Thyroid gland (tissue), 4 donors: ENCODE measurements at places on chromosomes 3 and 15. TPM values are rescaled to one million over a fixed set of nuclear protein-coding genes. Genes with fewer than 3 reads are reported as not detected.

BCL2A1 gene
- total RNA-seq = not detected

IP6K1 gene
- 44.2 TPM for total RNA-seq

CCDC54 gene
- total RNA-seq = not detected

APOD gene
- 756 TPM for total RNA-seq

GRCh38 chr3:77169823-77170222 lies 129.9 kb downstream of the ROBO2 start:
- H3K27me3 ChIP-seq = no peaks in the 10 kb centered on the region
- no peaks in the 10 kb centered on the region for H3K4me1 ChIP-seq
- DNase-seq = no peak
- H3K27ac ChIP-seq = no peak overlapping the region
- H3K36me3 ChIP-seq = no peaks in the 10 kb centered on the region

GRCh38 chr3:42690191-42690590 lies 4.9 kb downstream of the KLHL40 start:
- DNase-seq = no peak
- no peaks in the 10 kb centered on the region for H3K27me3 ChIP-seq
- peaks cover 5% of the 10 kb centered on the region for H3K4me1 ChIP-seq
- no peaks in the 10 kb centered on the region for H3K36me3 ChIP-seq
- H3K27ac ChIP-seq = no peak overlapping the region

DNA sequence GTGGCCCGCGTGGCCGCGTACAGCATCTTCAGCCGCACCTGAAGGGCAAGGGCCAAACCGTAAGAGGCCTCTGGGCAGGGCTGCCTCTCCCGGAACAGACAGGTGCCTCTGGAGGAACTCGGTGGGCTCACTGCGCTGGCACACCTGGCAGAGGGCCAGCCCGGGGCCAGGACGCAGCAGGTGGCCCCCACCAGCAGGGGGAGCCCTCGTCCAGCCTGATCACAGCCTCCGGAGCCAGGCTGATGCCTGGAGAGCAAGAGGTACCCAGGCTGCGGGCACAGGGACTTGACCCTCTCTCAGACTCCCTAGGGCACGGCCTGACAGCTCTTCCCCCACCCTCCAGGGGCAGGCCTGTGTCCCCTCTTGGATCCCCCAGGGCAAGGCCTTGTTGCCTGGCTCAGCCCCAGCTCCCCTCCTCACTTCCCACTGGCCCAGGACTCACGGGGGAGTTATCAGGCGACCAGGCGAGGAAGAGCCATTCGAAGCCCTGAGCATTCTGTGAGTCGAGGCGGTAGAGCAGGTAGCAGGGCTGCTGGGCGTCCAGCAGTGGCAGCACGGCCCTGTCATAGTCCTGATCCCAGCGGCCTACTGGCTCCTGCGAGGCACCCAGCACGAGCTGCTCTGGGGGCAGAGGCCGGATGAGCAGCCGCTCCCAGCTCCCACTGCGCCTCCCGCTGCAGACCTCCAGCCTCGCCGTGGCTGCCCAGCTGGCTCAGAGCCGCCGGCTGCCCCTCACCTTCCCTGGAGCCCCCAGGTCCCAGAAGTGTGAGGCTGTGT lies 6.2 kb upstream of the TLR9 start:
- peaks cover 31% of the 10 kb centered on the region for H3K36me3 ChIP-seq
- DNase-seq = peak; percentile 60
- H3K4me1 ChIP-seq = peaks cover 3% of the 10 kb centered on the region
- H3K27ac ChIP-seq = no peak overlapping the region

- no peak overlapping the region for H3K27ac ChIP-seq
- no peak for DNase-seq
- no peaks in the 10 kb centered on the region for H3K36me3 ChIP-seq
- no peaks in the 10 kb centered on the region for H3K27me3 ChIP-seq
- H3K4me1 ChIP-seq = no peaks in the 10 kb centered on the region
Observed at GRCh38 chr3:42340466-42340865, 69.9 kb downstream of the LYZL4 start.

DNA sequence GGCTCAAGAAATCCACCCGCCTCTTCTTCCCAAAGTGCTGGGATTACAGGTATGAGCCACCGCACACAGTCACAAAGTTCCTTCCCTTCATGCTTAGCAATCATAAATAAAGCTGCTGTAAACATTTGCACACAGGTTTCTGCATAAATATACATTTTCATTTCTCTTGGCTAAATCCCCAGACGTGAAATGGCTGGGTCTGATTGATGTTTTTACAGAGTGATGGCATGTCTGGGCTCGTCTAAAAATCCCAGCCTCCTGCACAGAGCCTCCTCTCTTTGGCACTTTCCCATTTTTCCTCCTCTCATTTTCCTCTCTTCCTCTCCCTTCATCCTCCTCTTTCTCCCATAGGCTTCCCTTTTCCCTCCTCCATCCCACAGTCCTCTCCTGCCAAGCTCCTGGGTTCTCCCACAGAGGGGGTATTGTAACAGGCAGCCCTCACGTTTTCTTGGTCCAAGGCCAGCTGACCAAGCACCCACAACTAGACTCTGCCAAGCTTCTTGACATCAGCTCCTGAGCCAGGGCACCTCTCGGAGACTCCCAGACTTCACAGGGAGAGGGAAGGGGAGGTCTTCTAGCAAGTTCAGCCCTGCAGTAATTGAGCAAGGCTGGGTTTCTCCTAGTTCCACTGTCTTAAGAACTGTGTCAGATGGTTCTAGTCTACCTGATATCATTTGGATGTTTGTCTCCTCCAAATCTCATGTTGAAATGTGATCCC lies 10.5 kb upstream of the PLA2G4E start:
- no peaks in the 10 kb centered on the region for H3K27me3 ChIP-seq
- no peaks in the 10 kb centered on the region for H3K36me3 ChIP-seq
- H3K27ac ChIP-seq = no peak overlapping the region
- peak; percentile 72 for DNase-seq
- H3K4me3 ChIP-seq = no peak overlapping the region
- H3K4me1 ChIP-seq = no peaks in the 10 kb centered on the region

DNA sequence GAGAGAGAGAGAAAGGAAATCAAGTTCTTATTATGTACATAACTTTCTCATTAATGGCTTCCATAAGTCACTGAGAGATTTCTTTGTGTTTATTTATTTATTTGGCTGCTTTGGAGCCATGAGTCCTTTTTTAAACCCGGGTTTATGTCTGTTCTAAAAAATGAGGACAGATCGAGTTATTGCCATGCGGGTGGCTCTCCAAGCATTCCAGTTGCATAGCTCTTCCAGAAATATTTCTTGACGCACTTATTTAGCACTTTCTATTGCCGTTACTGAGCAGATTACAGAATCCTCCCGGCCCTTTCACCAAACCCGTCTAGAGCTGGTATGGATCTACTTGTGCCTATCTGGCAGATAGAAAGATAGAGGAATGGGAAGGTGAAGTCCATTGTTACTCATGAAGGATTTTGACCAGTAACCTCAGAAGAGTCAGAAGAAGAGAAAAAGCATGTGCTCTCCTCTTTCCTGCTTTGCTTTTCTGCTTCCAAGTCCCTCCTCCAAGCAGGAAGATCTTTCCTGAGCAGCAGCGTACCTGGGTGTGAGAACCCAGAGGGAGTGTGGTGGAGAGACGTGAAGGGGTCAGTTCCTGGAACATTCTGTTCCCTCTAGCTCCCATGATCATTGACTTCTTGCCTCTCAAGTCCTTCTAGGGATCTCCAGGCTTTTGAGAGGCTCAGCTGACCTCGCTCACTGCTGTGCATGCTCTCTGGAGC lies 112.8 kb downstream of the LPP start:
- peaks cover 46% of the 10 kb centered on the region for H3K4me1 ChIP-seq
- peak overlapping the region; percentile 95 for H3K27ac ChIP-seq
- H3K36me3 ChIP-seq = no peaks in the 10 kb centered on the region
- no peak overlapping the region for H3K4me3 ChIP-seq
- DNase-seq = peak; percentile 85

DNA sequence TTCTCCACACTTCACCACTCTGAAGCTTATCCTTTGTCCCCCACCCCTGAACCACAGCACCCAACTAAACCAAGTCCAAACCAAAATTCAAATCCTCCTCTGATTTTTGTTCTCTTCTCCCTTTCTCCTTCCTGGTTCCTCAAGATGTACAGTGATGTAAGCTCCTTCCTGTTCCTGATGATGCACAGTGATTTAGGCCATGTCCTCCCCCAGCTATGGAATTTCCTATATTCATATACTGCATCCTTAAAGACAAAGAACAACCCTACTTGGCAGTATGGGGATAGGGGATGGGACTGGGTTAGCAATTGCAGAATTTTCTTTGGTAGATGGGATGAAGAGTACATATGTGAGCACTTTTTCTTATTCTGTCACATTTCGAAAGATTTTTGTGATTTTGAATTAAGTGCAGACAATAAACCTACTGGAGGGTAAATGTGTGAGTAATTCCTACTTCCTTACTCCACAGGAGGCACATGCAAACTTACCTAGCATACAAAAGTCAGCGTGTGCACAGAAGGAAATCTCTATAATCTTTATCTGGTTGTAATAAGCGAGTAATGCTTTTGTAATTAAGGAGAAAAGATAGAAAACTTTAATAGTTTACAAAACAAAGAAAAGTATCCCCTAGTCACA lies 125.0 kb downstream of the ANO10 start:
- H3K4me1 ChIP-seq = peaks cover 4% of the 10 kb centered on the region
- H3K4me3 ChIP-seq = no peak overlapping the region
- H3K27ac ChIP-seq = no peak overlapping the region
- no peaks in the 10 kb centered on the region for H3K27me3 ChIP-seq

- no peaks in the 10 kb centered on the region for H3K36me3 ChIP-seq
- H3K4me1 ChIP-seq = no peaks in the 10 kb centered on the region
- H3K27me3 ChIP-seq = no peaks in the 10 kb centered on the region
- no peak overlapping the region for H3K27ac ChIP-seq
Observed at GRCh38 chr3:197520311-197521276, 35.2 kb downstream of the BDH1 start.

DNA sequence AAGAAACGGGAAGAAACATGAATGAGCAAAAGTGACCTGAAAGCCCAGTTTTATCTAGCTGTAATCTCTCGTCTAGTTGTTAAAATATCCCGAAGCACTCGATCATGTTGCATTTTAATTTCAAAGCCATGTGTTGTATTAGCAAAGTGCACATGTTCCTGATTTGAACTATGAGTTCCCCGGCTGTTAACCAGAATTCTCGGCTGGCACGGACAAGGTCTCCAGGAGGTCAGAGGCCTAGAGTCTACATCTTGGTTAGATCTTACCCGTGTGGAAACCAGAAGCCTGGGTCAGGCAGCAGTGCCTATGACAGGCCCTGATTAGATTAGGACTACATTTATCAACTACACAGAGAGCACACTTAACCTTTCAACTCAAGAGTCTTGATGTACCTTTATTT lies 195.8 kb downstream of the CDIN1 start:
- DNase-seq = no peak
- H3K27ac ChIP-seq = no peak overlapping the region
- H3K27me3 ChIP-seq = no peaks in the 10 kb centered on the region
- H3K4me3 ChIP-seq = no peak overlapping the region
- H3K36me3 ChIP-seq = no peaks in the 10 kb centered on the region

DNA sequence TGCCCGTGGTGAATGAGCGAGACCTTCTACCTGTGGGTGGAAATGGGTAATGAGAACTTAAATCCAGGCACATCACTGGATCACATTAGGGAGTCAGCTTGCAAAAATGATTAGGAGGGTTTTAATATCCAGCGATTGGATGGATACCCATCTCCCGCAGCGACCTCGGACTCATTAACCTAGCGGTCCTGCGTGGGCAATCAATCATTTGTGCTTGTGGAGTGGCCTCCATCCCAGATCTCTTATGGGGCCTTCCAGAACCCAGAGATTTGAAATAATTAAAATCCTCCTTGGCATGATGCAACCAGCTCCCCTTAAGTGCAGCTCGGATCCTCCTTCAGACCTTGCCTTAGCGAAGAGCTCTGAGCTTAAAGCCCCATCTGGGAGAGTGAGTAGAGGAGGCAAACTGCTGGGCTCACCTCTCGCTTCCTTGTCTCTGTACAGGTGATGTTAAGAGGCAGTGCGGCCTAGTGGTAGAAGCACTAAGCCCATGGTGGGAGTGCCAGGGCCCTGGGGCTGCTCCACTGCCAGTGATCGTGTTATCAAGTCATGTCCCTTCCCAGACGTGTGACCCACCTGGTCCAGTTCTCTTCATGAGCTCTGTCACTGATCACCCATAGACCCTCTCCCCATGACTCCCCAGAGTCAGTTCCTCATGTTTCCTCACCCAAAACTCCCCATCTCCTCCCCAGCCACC lies 285.2 kb upstream of the TLE3 start:
- no peak for DNase-seq
- no peak overlapping the region for H3K27ac ChIP-seq
- H3K4me1 ChIP-seq = no peaks in the 10 kb centered on the region
- no peaks in the 10 kb centered on the region for H3K27me3 ChIP-seq
- H3K36me3 ChIP-seq = no peaks in the 10 kb centered on the region

DNA sequence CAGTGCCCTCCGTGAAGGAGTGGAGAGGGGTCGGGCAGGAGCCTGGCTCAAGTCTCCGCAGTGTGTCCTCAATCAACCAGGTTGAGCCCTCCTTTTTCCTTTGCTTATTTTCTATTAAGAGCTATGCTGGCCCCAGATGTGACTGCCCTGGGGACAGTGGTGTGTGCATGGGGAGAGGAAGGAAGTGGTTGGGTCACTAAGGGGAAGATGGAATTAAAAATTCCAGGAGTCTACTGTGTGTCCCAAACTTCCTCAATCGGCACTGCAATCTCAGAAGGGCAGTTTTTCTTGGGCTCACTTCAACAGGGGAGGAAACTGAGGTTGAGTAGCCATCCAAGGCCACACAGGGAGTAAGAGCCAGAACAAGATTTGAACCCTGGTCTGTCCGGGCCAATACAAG lies 13.7 kb upstream of the GRIP2 start:
- H3K4me1 ChIP-seq = peaks cover 4% of the 10 kb centered on the region
- H3K27ac ChIP-seq = no peak overlapping the region
- no peaks in the 10 kb centered on the region for H3K27me3 ChIP-seq
- no peak overlapping the region for H3K4me3 ChIP-seq

GRCh38 chr3:138051947-138052802 lies 42.2 kb downstream of the CLDN18 start:
- H3K27ac ChIP-seq = no peak overlapping the region
- no peaks in the 10 kb centered on the region for H3K36me3 ChIP-seq
- no peaks in the 10 kb centered on the region for H3K4me1 ChIP-seq

- peaks cover 23% of the 10 kb centered on the region for H3K4me1 ChIP-seq
- H3K27ac ChIP-seq = peak overlapping the region; percentile 90
- DNase-seq = peak; percentile 80
- H3K4me3 ChIP-seq = peak overlapping the region; percentile 33
Observed at GRCh38 chr3:51942603-51943450, 664 bp downstream of the PARP3 start.

- DNase-seq = no peak
- no peaks in the 10 kb centered on the region for H3K36me3 ChIP-seq
- H3K27me3 ChIP-seq = no peaks in the 10 kb centered on the region
- H3K4me3 ChIP-seq = no peak overlapping the region
- H3K4me1 ChIP-seq = peaks cover 11% of the 10 kb centered on the region
- no peak overlapping the region for H3K27ac ChIP-seq
Observed at GRCh38 chr3:122754929-122755328, 38.7 kb downstream of the HSPBAP1 start.

DNA sequence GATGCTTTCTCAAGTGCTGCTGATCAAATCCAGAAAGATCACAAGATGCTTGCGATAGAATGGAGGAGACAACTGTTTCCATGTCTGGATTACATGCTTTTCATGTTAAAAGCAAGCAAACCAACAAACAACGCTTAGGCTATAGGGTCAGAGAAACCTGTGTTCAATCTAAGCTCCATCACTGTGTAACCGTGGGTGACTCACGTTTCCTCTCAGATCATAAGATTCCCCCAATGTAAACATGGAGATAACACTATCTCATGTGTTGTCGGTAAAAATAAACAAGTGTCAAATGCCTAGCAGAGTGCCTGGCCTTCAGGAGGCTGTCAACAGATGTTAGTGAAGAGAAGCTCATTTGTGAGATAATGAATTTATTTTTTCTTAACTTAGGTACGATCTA lies 907.8 kb downstream of the NTRK3 start:
- no peak overlapping the region for H3K27ac ChIP-seq
- no peaks in the 10 kb centered on the region for H3K4me1 ChIP-seq
- no peak for DNase-seq
- H3K4me3 ChIP-seq = no peak overlapping the region
- H3K27me3 ChIP-seq = no peaks in the 10 kb centered on the region
